ENCODE measurements at places on chromosomes 2 and 18.

DNA sequence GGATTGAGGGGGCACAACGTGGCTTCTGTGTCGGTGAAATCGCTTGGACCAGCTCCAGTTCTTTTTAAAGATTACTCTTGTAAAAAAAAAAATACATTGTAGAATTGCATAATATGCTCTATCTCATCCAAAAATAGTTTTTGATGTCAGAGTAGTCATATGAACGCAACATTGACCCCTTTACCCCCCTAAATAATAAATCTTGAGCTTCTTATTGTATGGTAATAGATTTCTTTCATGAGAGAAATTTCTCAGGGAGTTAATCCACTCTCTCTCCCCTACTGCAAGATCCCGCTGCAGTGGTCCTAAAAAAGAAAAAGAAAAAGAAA, 50.2 kb upstream of the PAIP2B start:
- DNase-seq: no peak

- DNase-seq: no peak
Measured at GRCh38 chr2:120862201-120863060, 126.8 kb downstream of the GLI2 start.

GRCh38 chr2:52659546-52659945, 1108.1 kb upstream of the CHAC2 start:
- DNase-seq: no peak

DNA sequence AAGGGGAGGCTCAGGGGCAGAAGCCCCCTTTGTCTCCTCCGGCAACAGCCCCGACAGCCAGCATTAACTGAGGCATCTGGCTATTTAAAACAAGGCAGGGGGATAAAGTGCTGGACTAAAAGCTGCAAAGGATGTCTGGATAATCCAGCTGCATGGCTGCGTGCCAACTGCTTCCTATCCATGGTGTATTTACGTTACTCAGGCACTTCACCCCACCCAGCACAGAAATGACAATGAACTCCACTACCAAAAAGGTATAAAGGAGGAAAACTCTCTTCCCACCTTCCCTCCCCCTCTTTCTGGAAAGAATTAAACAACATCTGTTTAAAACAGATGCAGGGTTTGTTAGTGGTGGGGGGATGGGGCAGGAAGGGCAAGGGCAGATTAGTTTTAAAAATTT, 82.5 kb downstream of the SPRED2 start:
- DNase-seq: no peak
